ENCODE measurements at places on chromosomes 7 and 10.
A peak's percentile ranks its signal among the peaks of the same experiment; 100 is the strongest.

GRCh38 chr10:79322616-79323543 is 24.4 kb upstream of the PPIF start:
- no peaks in the 10 kb centered on the region for H3K36me3 ChIP-seq
- peak; percentile 69 for DNase-seq
- H3K27me3 ChIP-seq = no peaks in the 10 kb centered on the region
- peak overlapping the region; percentile 91 for H3K4me3 ChIP-seq

DNA sequence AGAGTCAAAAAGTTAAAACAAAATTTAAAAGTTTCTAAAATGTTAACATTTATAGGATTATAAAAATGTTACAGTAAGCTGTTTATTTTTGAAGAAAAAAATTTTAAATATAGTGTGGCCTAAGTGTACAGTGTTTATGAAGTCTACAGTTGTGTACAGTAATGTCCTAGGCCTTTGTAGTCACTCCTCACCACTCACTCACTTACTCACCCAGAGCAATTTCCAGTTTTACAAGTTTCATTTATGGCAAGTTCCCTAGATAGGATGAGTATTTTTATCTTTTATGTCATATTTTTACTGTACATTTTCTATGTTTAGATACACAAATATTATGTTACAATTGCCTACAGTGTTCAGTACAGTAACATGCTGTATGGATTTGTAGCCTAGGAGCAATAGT is 419.9 kb downstream of the ARL4A start:
- H3K36me3 ChIP-seq = no peaks in the 10 kb centered on the region
- no peak for DNase-seq
- no peak overlapping the region for H3K4me3 ChIP-seq
- H3K27ac ChIP-seq = no peak overlapping the region

DNA sequence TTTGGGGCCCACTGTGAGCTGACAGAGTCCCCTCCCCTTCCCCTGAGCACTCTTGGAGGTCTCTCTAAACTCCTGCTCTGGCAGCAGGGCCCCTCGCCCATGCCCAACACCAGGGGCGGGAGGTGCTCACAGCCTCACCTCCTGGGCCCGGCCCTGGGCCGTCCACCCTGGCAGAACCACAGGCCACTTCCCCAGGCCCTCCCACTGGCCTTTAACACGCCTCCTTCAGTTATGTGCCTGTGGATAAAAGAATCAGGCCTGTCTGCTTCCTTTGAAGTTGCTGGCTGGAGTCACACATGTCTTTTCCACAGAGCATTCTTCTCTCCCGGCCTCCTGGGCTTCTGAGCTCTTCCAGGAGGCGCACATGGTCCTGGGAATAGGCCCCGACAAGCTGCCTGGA is 10.2 kb downstream of the MYL10 start:
- DNase-seq = no peak
- peaks cover 25% of the 10 kb centered on the region for H3K27me3 ChIP-seq
- H3K4me1 ChIP-seq = no peaks in the 10 kb centered on the region
- H3K27ac ChIP-seq = no peak overlapping the region
- no peaks in the 10 kb centered on the region for H3K36me3 ChIP-seq
- H3K4me3 ChIP-seq = no peak overlapping the region

DNA sequence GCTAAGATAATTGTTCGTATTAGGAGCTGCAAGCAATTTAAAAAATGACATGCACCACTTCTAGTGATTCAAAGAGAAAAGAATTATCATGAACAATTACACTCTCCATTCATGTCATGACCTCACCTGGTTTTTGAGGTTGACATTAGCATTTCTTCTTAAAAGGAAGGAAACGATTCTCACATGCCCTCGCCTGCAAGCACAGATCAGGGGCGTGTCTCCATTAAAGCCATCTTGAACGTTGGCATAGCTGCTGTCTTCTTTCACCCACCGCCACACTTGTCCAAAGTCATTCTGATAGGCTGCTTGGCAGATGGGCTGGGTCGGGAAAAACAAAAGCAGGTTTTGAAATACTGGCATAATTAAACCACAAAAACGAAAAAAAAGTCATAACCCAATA is 19.9 kb downstream of the ANKRD22 start:
- H3K27me3 ChIP-seq = no peaks in the 10 kb centered on the region
- DNase-seq = peak; percentile 12
- peaks cover 31% of the 10 kb centered on the region for H3K4me1 ChIP-seq
- peak overlapping the region; percentile 66 for H3K27ac ChIP-seq

- no peaks in the 10 kb centered on the region for H3K27me3 ChIP-seq
- H3K4me3 ChIP-seq = no peak overlapping the region
- no peaks in the 10 kb centered on the region for H3K4me1 ChIP-seq
- no peak for DNase-seq
These were observed 25.1 kb upstream of the NDST2 start for GRCh38 chr10:73836427-73836980.

- peaks cover 25% of the 10 kb centered on the region for H3K27me3 ChIP-seq
- H3K36me3 ChIP-seq = no peaks in the 10 kb centered on the region
- no peak overlapping the region for H3K27ac ChIP-seq
- H3K4me1 ChIP-seq = peaks cover 7% of the 10 kb centered on the region
- DNase-seq = no peak
These were observed 21.3 kb upstream of the AMZ1 start for GRCh38 chr7:2666588-2667250.

DNA sequence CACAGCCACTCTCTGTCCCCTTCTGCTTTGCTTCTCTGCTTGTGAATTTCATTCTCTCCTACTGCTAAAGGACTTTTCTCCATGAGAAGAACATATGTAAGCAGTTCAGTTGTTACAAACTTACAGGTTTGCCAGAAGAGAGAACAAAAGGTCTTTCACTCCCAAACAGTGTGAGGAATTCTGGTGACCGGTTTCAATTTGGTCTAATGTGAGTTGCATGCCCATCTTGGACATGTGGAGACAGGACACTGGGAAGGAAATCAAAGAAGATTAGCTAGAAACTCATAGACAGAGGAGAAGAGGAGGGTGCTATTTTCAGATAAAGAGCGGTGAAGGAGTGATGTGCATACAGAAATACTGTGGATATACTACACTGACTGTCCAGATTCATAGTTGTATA is 209.5 kb upstream of the INHBA start:
- no peak overlapping the region for H3K27ac ChIP-seq
- no peak overlapping the region for H3K4me3 ChIP-seq
- peaks cover 18% of the 10 kb centered on the region for H3K27me3 ChIP-seq
- H3K36me3 ChIP-seq = no peaks in the 10 kb centered on the region
- no peak for DNase-seq

GRCh38 chr7:22052674-22053365 is 107.1 kb upstream of the CDCA7L start:
- no peaks in the 10 kb centered on the region for H3K4me1 ChIP-seq
- no peak overlapping the region for H3K27ac ChIP-seq

- H3K36me3 ChIP-seq = no peaks in the 10 kb centered on the region
- no peaks in the 10 kb centered on the region for H3K27me3 ChIP-seq
- no peaks in the 10 kb centered on the region for H3K4me1 ChIP-seq
- no peak overlapping the region for H3K27ac ChIP-seq
- no peak for DNase-seq
These were observed 51.9 kb upstream of the GNAT3 start for GRCh38 chr7:80563561-80564327.

- H3K4me3 ChIP-seq = no peak overlapping the region
- peaks cover 7% of the 10 kb centered on the region for H3K4me1 ChIP-seq
These were observed 9.8 kb downstream of the P4HA1 start for GRCh38 chr10:73086816-73087215.

DNA sequence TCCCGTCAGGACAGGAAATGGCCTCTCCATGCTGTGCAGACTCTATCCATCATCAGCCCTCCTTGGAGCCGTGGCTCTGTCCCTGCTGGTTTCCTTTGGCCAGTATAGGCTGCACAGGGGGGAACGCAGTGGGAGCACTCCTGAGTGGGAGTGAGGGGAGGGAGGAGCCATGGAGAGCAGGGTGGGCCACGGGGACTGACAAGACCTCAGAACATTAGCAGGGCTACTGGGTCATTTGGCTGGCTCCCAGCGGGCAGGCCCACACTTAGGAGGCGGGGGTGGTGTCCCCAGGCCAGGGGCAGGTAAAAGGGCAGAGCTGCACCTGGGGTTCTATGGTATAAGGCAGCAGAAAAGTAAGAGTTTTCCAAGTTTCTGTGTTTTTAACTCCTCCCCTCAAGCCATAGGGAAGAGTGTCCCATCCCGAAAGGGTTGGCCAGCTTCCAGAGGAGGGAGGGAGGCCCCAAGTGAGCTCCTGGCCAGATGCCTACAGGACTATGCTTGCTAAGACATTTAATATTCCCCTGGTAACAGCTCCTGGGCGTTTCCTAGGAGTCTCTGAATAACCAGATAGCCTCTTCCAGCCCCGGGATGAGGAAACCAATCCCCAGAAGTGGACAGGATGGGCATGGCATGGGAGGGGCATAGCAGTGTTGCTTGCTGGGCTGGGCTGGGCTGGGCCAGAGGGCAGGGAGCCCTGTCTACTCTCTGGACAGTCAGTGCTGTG is 5.5 kb upstream of the OPN4 start:
- DNase-seq = no peak
- H3K4me3 ChIP-seq = no peak overlapping the region
- peaks cover 2% of the 10 kb centered on the region for H3K4me1 ChIP-seq
- peaks cover 6% of the 10 kb centered on the region for H3K27me3 ChIP-seq
- no peak overlapping the region for H3K27ac ChIP-seq

DNA sequence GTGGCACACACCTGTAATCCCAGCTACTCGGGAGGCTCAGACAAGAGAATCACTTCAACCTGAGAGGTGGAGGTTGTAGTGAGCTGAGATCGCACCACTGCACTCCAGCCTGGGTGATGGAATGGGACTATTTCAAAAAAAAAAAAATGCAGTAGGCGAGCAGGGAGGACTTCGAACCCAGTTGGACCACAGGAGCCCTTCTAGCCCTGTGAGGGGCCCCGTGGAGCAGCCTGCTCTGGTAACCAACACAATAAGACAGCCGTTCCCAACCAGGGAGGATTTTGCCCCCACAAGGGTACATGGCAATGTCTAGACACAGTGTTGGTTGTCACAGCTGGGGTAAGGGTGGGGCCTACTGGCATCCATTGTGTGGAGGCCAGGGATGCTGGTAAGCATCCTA is 63.9 kb upstream of the BTBD16 start:
- H3K27ac ChIP-seq = no peak overlapping the region
- no peaks in the 10 kb centered on the region for H3K36me3 ChIP-seq
- DNase-seq = no peak
- peaks cover 37% of the 10 kb centered on the region for H3K27me3 ChIP-seq

DNA sequence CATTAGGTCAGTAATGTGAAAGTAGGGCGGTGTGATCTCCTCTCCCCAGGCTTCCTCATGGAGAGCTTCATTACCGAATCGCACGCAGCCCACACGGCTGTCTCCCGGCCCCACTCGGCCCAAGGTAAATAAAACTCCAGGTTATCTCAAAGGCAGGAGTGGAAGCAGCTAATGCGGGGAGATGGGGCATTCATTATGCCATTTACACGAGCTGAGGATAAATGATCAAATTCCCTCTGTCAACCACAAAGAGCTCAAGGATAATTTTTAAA is 93.5 kb downstream of the ADARB2 start:
- peaks cover 8% of the 10 kb centered on the region for H3K27me3 ChIP-seq
- H3K4me3 ChIP-seq = no peak overlapping the region
- H3K4me1 ChIP-seq = no peaks in the 10 kb centered on the region
- no peak overlapping the region for H3K27ac ChIP-seq
- H3K36me3 ChIP-seq = no peaks in the 10 kb centered on the region
- DNase-seq = no peak

DNA sequence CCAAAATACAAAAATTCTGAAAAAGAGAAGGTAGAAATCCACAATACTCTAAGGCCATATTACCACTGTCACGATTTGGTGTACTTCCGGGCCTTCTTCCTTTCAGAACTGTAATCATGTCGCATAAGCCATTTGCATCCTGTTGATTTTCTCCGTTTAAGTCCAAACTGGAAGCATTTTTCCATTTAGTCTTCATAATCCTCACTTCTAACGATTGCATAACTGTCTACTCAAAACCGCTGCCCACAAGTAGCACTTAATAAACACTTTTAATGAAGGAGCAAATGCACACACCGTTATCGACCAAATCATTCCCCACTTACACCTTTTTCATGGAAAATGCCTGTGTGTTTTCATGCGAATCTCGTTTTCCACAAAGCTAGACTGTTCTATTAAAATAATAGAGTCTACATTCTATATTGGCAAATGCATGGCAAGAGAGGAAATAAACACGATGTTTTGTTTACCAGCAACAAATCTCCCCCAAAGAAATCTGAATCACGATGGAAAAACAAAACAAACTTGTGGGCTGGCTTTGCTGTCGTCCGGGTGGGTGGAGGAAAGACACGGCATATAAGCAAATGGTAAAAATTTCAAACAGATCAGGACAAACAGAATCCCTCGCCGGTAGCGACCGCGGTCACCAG is 1.0 kb downstream of the ATE1 start:
- H3K27me3 ChIP-seq = no peaks in the 10 kb centered on the region
- DNase-seq = no peak
- H3K4me3 ChIP-seq = peak overlapping the region; percentile 89
- H3K36me3 ChIP-seq = peaks cover 6% of the 10 kb centered on the region

- H3K4me3 ChIP-seq = no peak overlapping the region
- H3K36me3 ChIP-seq = peaks cover 2% of the 10 kb centered on the region
- DNase-seq = no peak
- H3K27me3 ChIP-seq = no peaks in the 10 kb centered on the region
- H3K4me1 ChIP-seq = peaks cover 13% of the 10 kb centered on the region
- H3K27ac ChIP-seq = no peak overlapping the region
These were observed 18.4 kb downstream of the EEPD1 start for GRCh38 chr7:36171503-36171902.

DNA sequence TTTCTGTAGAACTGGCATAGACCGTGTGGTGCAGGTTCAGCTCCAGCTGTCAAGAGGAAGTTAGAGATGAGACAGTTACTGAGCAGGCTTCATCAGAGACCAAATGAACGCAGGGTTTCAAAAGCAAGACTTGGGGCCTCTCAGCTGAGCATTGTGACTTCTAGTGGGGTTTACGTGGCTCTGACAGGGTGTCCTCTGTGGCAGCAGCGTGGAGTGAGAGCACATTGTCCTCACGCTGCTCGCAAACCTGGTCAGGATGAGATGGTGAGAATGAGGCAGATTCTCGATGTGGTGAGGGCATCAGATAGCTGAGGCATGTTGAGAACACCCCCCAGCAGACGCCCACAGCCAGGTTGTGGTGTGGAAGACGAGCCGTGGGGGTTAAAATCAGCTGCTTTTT is 126.0 kb downstream of the DNAJB6 start:
- peaks cover 2% of the 10 kb centered on the region for H3K36me3 ChIP-seq
- peaks cover 11% of the 10 kb centered on the region for H3K4me1 ChIP-seq
- no peak overlapping the region for H3K27ac ChIP-seq
- no peaks in the 10 kb centered on the region for H3K27me3 ChIP-seq
- H3K4me3 ChIP-seq = no peak overlapping the region

- DNase-seq = no peak
- peaks cover 3% of the 10 kb centered on the region for H3K36me3 ChIP-seq
- peaks cover 26% of the 10 kb centered on the region for H3K4me1 ChIP-seq
- H3K27ac ChIP-seq = peak overlapping the region; percentile 49
These were observed 10.1 kb downstream of the MCMBP start for GRCh38 chr10:119862524-119862923.

DNA sequence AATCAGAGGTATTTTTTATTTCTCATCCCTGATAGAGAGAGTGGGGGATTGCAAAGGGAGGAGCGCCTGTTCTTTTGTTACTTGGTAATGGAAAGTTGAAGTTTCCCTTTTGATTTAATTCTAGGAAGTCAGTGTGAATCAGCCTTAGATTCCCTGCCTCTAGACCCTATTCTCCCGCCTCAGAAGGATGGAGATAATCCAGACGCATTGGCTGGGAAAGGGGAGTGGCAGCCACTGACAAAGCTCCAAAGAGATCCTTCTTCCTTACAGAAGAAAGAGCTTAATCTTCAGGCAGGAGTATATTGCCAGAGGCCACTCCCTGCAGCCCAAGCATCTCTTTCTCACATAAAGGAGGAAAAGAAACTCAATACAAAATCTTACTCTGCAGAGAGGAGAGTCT is 122.3 kb upstream of the GALNT17 start:
- no peaks in the 10 kb centered on the region for H3K4me1 ChIP-seq
- no peak overlapping the region for H3K4me3 ChIP-seq
- no peak overlapping the region for H3K27ac ChIP-seq
- H3K27me3 ChIP-seq = no peaks in the 10 kb centered on the region
- H3K36me3 ChIP-seq = no peaks in the 10 kb centered on the region

Data from T-helper 17 cell (primary cell).